ENCODE measurements at places on chromosomes 5 and 9. TPM values are rescaled to one million over a fixed set of nuclear protein-coding genes. Genes with fewer than 3 reads are reported as not detected.

PTGDS gene
- 0.76 TPM for total RNA-seq

AQP7 gene
- total RNA-seq = not detected

QRFP gene
- not detected for total RNA-seq

RUFY1 gene
- 42.4 TPM for total RNA-seq

GALT gene
- total RNA-seq = 84.8 TPM

FAM78A gene
- not detected for total RNA-seq

RANBP3L gene
- total RNA-seq = not detected

ANKRD34B gene
- total RNA-seq = not detected

INVS gene
- 23.9 TPM for total RNA-seq

UBQLN1 gene
- 105 TPM for total RNA-seq

STKLD1 gene
- total RNA-seq = 2.7 TPM

GOLM1 gene
- total RNA-seq = 67.1 TPM

PFN3 gene
- not detected for total RNA-seq

HMGCS1 gene
- 30.6 TPM for total RNA-seq

INSL4 gene
- total RNA-seq = not detected

ENTPD2 gene
- total RNA-seq = not detected

PCA3 gene
- 0.39 TPM for total RNA-seq

PAPPA gene
- total RNA-seq = 79.6 TPM

ARL14EPL gene
- not detected for total RNA-seq

ENG gene
- total RNA-seq = 7.5 TPM

ADAMTS12 gene
- 3.9 TPM for total RNA-seq

ABCA1 gene
- 62.8 TPM for total RNA-seq

PCDHB8 gene
- not detected for total RNA-seq

SLC34A1 gene
- 0.39 TPM for total RNA-seq

CDX1 gene
- total RNA-seq = not detected

DAP gene
- 74.2 TPM for total RNA-seq

ARL10 gene
- total RNA-seq = 13.0 TPM

GRM6 gene
- total RNA-seq = not detected

SLC27A6 gene
- total RNA-seq = 86.0 TPM

WDR55 gene
- 31.0 TPM for total RNA-seq

IL13 gene
- not detected for total RNA-seq

FBN2 gene
- 194 TPM for total RNA-seq

BTNL3 gene
- not detected for total RNA-seq

AIF1L gene
- total RNA-seq = 48.7 TPM

SH3GL2 gene
- total RNA-seq = not detected

STING1 gene
- 8.8 TPM for total RNA-seq

MGAT4B gene
- 79.7 TPM for total RNA-seq

FOXD1 gene
- 6.2 TPM for total RNA-seq

PRLR gene
- total RNA-seq = 25.5 TPM

DAPK1 gene
- 428 TPM for total RNA-seq

MEF2C gene
- 0.22 TPM for total RNA-seq

CYLC2 gene
- not detected for total RNA-seq
